ENCODE measurements at places on chromosomes 2 and 18.
A peak's percentile ranks its signal among the peaks of the same experiment; 100 is the strongest.

DNA sequence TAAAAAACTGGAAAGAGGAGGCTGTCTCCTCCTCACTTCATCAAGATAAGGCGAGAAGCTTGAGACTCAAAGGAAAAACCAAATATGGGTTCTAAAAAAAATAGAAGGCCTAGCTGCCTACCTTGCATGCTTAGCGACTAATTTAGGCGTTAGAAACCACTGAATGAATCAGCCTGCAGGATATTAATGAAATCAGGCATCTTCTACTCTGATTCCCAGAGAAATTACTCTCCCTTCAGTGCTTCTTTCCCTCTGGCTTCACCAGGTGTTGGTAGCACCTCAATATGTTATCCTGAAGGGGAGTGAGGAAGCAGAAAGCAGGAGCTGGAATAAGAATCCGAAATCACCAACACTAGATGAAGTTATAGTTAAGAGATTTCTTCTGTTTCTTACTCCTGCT, 749.8 kb upstream of the NRXN1 start:
- DNase-seq: no peak

DNA sequence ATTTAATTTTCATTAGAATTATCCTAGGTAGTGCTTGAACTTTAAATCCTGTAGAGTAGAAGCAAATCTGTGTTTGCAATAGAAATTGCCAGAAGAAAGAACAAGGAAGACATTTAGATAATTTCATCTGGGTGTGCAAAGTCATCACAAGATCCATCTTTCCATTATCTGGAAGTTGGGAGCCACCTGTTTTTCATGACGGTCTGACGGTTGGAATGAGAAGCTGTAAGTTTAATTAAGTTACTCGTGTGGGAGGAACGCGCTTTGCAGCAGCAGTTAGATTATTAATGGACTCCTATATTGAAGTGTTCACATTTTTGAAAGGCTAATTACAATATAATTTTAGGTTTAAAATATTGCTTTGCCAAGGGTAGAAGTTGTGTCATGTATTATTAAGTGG, 69.9 kb upstream of the PARD3B start:
- no peak for DNase-seq

DNA sequence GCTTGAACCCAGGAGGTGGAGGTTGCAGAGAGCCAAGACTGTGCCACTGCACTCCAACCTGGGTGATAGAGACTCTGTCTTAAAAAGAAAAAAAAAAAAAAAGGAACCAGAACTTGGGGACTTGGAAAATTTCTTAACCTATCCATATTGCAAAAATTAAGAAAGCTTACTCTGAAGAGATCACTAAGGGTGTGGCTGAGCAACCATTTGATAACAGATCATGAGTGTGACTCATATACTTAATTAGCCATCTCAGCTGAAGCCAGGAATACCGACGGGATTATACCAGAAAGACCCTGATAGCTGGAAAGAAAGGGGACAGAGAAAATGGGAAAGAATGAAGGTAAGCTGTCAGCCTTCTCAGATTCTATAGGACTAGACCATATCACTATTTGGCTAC, 7.1 kb upstream of the ADD2 start:
- no peak for DNase-seq

GRCh38 chr18:3664563-3665178, 214.7 kb downstream of the TGIF1 start:
- no peak for DNase-seq

DNA sequence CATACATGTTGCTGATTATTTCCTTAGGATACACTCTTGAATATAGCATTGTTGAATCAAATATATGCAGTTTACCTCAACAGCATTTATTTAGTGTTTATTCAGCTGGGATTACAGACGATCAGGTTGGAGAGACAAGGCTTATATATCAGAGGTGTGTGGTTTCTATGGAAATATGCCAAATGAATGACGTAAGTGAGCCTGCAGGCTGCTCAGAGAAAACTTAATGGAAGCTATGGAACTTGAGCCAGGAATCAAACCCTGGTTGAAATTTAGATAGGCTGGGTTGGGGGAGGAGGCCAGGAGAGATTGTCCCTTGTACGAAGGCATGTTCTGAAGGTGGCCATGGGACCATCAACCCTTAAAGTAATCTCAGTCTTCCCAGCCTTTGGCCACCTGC, 79.5 kb downstream of the INPP4A start:
- peak; percentile 51 for DNase-seq

DNA sequence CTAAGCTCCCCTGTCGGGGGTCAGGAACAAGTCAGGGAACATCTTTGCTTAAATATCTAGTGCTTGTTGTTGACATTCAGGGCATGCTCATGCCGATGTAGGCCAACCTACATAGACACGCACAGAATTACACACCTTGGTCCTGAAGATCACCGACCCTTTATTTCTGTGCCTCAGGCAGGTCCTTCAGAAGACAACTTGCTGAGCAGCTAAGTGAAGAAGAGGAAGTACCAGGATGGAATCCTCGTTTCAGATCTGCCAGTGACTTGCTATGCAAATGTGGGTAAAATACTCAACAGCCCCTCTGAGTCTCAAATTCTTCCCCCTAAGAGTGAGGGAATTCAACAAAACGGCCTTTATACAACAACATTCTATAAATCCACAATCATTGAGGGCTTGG, 494.7 kb downstream of the BCL11A start:
- no peak for DNase-seq

DNA sequence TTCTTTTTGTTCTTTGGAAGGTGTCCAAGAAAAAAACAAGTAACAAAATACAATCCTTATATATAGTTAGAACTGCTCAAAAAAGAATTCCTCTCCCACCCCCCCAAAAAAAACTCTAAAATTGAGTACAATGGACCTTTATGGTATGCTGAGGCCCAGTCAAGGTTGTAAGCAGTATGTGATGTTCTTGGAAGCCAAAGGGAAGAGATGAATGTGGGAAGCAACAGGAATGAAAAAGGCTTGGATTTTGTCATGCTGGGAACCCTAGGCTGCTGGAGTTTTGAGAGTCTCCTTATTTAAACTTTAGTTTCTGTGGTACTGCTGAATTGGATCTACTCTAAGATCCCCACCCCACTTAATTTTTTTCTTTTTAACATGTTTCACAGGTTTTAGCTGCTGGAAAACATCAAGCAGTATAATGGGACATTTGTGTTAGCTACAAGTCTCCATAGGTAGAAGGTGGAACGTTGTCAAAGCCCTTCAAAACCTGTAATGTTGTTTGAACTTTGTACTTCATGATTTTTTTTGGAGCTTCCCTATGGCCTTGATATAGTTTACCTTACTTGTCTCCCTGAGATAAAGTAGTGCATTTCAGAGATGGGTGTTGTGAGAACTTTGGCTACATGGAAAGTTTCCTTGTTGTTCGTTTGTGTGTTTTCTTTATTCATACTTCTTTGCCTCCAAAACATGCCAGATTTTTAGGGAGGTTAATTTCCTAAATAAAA, 57.7 kb downstream of the PHLPP1 start:
- no peak for DNase-seq

DNA sequence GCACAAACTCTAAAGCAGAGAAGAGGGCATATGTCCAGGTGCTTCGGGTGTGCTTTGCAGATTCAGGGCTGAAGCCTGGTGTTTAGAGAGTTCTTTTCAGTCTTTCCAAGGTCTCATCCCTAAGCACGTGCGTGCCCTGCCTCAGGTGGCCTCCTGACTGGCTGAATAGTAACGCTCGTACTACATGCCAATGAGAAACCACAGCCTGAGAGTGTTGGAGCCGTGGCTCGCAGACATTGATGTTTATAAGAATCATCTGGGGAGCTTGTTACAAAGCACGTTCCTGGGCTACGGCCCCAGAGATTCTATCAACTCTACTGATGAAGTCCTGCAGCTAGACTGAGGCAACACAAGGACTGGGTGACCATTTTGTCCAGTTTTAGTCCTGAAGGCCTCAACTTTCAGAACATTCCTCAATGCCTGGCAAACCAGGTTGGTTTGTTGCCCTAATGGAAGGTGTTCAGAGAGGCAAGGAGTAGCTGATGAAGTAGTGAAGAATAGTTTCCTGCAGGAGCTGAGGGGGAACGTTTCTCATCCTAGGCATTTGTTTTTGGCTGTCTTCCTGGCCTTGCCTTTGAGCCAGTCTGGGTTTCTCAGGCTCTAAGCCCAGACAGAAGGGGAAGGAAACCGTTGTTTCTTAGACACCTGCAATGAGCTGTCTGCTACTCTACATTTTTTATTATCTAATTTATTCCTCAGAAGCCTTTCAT, 31.5 kb upstream of the HAAO start:
- no peak for DNase-seq

DNA sequence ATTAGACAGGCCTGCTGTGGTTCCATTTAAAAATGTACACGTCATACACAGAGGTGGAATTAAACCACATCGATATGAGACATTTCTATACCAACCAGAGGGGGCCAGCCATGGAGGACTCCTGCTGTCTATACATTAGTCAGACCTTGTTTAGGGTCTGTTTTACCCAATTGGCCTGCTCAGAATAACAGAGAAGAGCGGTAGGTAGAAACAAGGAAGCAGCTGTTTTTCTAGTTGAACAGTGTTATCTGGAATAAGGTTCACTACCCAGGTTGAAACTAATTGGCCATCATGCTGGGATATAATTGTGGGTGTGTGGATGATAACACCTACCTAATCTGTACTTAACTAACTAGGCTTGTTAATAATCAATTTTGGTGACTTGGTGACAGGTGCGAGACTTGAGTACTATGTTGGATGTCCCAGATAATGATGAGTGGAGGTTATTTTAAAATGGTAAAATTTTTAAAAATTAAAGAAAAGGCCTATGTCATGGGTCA, 47.5 kb downstream of the RHBDD1 start:
- no peak for DNase-seq

DNA sequence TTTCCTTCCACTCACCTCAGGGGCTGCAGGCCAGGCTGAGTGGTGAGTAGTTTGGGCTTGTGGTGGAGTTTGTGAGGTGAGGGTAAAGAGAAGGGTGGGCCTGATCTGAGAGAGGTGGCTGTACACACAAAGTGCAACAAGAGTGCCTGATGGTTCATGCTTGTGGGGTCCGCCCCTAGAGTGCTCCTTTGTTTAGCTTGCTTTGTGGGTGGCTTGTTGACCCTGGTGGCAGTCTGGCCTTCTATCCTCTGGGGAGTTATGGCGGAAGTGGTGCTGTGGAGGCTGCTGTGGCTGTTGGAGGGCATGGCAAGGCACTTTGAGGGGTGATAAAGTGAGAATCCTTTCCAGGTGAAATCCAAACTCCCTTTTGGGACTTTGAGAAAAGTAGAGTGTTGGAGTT, 10.6 kb downstream of the UBE2F start:
- no peak for DNase-seq

DNA sequence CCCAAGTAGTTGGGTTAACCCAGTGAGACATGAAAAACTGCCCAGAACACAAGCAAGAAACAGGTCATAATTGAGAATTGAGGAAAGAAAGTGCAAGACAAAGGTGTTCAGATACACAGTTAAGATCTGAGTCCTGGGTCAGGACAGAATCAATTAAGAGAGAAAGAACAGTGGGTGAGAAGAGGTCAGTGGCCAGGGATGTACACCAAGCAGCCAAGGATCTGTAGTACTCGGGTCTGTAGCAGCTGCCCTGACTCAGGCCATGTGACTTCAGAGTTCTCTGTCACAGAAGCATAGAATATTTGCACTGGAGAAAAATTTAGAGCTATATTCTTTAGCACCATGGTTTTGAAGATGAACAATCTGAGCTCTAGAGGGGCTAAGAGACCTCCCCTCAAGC, 141.6 kb downstream of the SLC8A1 start:
- no peak for DNase-seq

DNA sequence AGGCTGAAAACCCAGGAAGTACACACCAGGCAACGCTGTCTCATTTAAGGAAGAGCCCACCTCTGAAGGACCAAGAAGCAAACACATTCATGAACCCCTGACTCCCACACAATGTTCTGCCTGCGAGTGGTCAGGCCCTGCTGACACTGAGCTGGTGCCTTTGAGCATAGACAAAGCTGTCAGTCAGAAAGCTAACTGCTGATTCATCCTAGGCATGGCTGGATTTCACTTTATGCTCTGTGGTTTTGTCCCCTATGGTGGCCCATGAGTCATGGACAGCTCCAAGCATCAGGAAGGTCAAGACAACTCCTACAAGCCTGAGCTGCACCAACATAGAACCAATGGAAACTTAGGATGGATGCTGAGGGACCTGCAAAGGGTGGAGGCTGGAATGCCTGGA, 78.9 kb downstream of the UXS1 start:
- DNase-seq: no peak

GRCh38 chr2:68458981-68459380, 8.1 kb downstream of the FBXO48 start:
- no peak for DNase-seq

GRCh38 chr2:48207851-48208250, 301.6 kb upstream of the FBXO11 start:
- no peak for DNase-seq

DNA sequence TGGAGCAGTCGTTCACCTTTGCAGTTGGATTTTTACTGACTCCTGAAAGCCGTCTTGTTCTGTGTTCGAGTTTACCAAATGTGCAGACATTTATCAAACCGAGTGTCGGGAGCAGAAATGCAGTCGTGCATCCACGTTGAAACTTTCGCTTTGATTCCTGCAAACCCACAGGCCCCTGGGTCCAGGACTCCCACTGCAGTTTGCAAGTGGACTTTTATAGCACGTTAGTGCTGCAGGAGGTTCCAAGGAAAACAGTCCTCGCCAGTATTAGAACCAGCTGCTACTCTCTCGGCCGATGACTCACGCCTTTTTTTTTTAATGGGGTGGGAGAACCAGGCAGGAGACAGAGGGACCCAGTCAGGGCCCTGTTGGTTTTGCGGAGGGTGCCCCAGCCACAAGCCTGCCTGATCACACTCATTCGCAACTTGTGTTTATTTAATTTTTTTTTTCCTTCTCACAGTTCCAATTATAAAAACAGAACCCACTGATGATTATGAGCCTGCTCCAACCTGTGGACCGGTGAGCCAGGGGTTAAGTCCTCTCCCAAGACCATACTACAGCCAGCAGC, 90.1 kb downstream of the NFATC1 start:
- DNase-seq: no peak

DNA sequence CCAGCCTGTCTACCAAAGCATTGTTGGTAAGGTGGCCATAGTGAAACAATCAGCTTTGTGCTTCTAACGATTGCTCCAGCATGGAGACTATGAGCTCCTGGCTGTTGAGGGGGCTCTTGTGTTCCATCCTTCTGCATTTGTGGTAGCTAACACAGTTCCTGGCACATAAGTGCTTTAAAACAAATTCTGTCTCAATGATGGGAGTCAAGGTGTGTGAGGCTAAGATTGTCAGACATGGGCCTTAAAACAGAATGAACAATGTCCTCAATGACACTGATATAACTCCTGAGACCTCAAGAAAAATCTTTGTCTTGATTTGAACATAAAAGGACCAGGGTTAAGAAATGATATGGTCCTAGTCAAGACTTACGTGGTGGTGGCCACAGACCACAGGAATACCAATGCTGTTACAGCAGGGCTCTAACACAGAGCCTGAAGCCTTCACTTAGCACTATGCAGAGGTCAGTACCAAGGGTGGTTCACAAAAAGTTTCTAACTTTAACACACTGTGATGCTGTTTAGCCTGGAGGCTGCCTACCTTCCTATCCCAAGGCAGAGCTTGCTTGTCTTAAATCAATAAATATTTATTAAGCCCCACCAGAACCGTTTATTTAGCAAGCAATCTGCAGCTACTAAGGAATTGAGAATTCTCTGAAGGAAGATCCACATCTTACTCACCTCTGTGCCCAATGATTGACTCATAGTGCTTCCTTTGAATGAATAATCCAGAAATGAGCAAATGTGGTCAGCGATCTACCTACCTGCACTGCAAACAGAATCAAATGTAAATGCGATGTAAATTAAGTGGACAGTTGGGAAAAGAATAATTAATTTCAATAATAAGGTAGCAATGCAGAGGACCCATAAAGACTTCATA, 35.1 kb downstream of the EVA1A start:
- DNase-seq: no peak
